CD4-positive, alpha-beta T cell treated with Interleukin-4 for 1 hour (primary cell): ENCODE measurements at places on chromosomes 6 and 20.

DNA sequence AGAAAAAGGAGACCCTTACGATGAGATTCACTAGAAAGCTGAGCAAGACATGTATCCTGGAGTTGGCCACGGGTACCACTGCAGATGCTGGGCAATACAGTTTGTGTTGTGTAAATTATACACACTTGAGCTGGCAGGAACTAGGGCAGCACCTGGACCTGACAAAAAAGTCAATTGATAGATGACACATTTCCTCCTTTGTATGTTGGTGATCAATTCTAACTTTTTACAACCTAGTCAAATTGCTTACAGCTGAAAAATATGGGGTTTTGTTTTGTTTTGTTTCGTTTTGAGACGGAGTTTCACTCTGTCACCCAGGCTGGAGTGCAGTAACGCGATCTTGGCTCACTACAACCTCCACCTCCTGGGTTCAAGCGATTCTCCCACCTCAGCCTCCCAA, 108.9 kb downstream of the UST start:
- no peak for DNase-seq

DNA sequence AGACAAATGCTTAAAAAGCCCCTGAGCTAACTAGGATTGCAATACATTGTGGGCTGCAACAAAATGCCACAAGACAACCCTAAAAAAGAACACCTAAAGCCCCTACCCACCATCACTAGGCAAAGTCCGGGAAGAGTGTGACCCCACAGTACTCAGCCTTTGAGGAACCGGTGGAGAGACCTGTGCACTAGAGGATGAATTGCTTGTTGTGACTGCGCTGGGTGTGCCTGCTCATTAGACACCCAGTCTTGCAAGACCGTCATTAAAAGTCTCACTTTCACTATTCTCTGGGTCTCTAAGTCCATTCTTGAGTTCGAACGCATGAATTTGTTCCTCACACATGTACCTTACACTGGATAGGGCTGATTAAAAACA, 88.7 kb downstream of the JPH2 start:
- no peak for DNase-seq

DNA sequence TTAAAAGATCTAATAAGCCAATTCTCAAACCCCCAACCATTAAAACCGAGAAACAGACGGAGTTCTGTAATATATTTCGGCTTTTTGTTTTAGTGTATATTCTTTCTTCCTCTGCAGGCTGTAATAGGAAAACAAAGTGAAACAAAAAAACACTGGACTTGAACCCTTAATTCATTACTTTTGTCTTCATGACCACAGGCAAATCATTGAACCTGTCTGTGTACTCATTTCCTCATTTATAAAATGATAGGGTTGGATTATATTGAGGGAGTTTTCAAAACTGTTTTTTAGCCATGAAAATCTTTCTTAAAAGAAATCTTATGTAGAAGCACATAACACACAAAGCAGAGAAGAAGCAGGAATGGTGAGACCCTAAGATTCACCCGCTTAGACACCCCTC, 278.8 kb downstream of the CD83 start:
- no peak for DNase-seq

- no peak for DNase-seq
These were observed 34.7 kb downstream of the GHRH start for GRCh38 chr20:37226889-37227288.

- no peak for DNase-seq
These were observed 202.3 kb downstream of the OGFRL1 start for GRCh38 chr6:71490876-71491275.

DNA sequence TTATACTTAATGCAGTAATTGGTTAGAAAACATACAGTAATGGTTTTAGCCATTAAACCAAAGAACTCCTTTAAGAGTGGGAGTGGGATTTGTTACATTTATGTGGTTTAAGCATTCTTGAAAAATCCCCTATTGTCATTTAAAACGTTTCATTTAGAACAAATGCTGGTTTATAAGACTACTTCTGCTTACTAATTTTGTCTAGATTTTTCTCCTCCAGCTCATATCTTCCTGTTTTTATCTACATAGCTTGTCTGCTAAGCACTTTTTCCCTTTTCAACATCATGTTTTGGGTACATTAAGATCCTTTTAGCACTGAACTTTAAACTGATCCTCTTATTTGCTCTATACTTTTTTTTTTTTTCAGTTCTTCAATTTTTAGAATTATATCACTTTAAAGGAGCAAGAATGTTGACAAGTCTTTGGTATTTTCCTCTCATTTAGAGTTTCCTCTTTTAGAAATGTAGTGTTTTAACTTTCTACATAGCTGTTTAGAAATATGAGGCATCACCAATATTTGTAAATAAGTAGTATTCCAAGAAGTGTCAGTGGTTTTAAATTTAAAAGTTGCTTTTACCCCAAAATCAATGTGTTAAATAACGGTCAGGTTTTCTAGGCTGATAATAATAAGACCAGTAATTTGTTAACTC, 80.9 kb downstream of the SESN1 start:
- DNase-seq: no peak

- DNase-seq: no peak
These were observed 48.3 kb downstream of the OR2B6 start for GRCh38 chr6:28005152-28005890.

DNA sequence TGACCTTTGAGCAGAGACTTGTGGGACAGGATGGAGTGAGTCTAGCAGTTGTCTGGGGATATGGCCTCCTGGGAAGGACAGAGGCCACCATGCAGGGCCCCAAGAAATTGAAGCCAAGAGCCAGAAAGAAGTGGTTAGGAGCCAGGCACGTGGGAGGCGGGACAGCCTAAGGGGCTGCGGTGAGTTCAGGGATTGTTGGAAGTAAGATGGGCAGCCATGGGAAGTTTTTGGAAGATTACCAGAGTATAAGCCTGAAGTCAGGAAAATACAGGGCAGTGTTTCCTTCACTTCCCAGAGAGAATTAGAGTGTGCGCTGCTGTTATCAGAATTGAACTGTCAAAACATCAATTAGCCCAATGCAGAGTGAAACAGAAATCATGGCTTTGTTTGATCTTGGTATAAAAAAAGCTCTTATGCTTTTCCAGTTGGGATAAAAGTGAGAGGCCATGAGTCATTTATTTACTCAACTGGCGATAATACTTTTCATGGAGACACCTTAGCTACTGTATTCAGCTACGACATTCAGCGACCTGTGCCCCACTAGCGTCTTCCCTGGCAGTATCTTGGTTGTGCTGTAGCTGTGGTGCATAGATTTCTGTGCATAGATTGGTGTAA, 66.9 kb downstream of the PHACTR2 start:
- no peak for DNase-seq

DNA sequence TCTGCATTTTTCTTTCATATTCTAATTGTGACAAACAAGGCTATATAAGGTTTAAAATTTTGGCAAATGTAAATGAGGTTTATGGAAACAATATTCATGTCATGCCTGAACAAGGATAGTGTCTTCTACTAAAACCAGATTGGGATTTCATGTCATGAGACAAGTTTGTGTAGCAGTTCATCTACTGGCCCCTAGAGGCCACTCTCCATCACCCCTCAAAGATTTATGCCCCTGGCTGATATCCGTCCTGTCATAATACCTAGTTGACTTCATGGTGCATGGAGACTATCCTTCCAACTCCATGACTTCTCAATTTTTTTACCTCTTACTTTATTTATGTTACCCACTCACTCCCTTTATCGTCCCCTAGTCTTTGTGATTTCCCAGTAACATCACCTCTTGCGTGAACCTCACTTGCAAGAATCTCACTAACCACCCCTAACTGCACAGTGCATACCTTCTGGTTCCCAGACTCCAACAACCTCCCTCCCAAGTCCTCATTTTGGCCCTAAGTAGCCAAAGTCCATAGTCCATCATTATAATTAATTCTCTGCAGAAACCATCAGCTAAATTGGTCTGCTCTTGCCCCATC, 179.8 kb downstream of the TASP1 start:
- peak; percentile 8 for DNase-seq

DNA sequence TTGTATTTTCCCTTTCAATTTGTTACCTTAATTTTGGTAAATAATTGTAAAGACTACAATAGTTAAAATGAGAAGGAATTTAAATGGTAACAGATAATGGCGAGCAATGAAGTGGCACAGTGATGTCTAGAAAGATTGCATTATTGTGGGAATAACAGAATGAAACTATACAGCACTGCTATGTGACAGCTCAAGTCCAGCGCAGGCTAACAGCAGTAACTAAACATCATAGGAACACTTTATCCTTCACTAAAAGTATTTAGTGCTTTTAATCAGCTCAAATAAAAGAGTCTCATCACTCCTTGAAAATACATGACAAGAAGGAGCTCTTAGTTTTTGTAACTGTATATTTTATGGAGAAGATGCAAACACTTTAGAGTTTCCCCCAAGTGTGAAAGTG, 190.8 kb downstream of the TENT5A start:
- no peak for DNase-seq

GRCh38 chr6:143000811-143001210, 55.8 kb upstream of the HIVEP2 start:
- no peak for DNase-seq

GRCh38 chr20:42530855-42531448, 658.8 kb downstream of the PTPRT start:
- no peak for DNase-seq

DNA sequence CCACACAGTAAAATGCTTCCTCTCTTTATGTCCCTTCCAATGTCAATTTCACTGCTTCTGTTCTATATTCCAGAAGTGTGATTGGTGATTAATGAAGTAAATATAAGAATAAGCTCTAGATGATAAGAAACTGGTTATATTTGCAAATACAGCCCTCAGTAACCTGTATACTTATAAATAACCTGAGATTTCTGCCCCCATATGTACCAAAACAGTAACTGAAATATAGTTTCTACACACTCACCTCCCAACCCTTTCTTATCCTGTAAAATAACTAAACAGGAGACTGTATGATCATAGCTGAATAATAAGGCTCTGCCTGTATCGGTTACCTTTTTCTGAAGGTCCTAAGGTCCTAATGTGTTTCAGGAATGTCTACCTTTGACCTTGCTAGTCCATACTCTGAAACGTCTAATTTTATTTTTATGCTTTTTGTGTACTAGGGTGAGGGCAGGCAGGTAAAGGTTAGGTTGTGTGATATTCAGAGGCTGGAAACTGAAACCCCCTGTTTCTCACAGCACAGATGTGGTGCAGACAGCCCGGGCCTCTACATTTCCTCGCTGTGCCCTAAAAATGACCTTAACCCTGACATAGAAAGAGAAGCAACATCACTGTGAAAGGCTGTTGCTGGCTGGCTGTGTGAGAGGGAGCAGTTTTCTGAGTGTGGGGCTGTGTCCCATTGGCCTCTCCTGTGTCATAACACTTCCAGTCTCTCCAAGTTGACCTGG, 378.8 kb downstream of the CENPW start:
- DNase-seq: no peak

GRCh38 chr6:89630488-89630887, 8.1 kb downstream of the LYRM2 start:
- DNase-seq: no peak

DNA sequence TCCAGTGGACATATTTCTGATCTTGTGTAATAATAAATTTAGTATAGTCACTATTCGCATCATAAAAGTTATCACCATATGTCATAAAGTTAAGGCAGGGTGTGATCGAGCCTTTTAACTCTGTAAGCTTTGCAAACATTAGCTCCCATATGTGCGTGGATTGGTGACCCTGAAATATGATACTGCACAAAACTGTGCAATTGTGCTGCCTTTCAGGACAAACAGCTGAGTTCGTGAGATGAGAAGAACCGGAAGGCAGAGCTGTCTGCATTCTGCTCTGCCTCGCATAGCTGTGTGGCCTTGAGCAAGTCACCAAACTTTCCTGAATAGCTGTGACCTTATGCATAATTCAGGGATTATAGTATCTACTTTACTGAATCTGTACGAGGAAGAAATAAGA, 3.2 kb upstream of the PLEKHG1 start:
- DNase-seq: no peak

DNA sequence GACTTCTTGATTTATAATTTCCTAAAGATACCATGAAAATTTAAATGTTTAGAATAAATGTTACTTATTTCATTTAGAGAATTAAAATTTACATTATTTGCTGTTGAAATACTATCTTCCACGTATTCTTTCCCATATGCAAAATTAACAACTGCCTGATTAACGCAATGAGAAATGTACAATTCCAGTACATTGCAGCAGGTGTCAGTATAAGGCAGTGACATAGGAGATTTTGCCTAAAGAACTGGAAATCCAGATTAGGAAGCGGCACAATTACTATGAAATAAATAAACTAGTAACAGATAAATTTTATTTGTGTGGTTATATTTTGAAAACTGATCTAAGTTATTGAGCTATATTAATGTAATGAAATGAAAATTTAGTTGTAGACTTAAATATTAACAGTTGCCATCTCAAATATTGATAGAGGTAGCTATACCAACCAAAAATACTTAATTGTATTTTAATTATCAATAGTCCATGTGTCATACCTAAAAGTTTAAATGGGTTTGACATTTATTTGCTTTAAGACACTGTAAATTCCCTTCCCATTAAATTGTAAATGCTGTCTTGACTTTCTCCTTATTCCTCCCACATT, 300.2 kb downstream of the UTRN start:
- DNase-seq: peak; percentile 42

DNA sequence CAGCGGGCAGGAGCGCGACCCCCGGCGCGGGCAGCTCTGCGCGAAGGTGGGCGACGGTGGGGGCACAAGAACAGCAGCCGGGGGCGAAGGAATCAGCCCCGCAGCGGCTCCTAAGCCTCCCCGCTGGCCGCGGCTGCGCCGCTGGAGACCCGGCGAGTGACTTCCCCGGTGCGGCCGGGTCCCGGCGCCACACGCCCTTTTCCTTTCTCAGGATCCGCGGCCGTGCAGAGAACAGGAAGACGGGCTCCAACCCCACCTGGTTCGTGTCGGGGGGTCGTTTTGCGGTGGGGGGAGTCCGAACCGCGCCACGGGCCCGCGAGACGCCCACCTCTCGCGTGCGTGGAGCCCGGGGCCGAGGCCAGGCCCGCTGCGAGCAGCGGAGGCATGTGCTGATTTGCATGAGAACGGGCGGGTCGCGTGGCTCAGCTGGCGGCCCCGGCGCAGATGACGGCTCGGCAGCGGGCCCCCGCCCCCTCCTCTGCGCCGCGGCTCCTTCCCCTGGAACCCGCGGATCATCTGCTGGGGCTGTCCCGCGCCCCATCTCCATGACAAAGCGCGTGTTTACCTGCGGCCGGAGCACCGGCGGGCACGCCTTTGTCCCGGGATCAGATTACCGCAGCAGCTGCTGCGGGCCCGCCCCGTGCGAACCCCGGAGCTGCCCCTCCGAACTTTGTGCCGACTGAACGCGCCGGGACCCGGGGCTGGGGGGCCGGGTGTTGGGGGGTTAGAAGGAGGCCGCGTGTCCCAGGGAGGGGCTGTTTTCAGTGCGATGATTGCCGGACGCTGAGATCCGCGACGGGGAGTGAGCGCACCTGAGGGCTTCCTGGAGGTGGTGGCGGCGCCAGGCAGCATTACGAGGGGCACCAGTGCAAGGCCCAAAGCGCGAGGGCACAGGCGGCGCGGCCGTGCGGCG, 4.9 kb upstream of the DLL1 start:
- DNase-seq: peak; percentile 37

- no peak for DNase-seq
These were observed 16.2 kb downstream of the ANKRD6 start for GRCh38 chr6:89449193-89449592.

GRCh38 chr20:47338131-47338628, 18.3 kb downstream of the ZMYND8 start:
- DNase-seq: no peak
